Fibroblast of skin of back (primary cell): ENCODE measurements at places on chromosomes 2 and 18.

DNA sequence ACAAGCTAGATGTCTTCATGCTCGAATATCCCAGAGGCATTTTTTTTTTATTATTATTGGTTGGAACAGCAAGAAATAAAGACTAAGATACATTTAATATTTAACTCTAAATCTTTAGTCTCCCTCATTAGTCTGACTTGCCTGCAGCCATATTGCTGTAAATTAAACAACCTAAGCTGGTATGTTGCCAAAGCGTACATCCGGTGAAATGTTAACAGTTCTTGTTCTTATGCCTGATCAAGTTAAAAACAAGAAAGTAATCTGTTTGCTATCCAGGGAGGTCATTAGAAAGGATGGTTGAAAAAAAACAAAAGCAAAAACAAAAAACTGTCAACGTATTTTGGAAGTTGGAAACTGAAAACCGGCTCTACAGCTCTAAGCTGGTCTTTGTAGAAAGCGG, 125.9 kb upstream of the NABP1 start:
- DNase-seq, result no peak

- peak; percentile 56 for DNase-seq
Observed at GRCh38 chr2:149375801-149376361, 45.5 kb downstream of the LYPD6 start.

DNA sequence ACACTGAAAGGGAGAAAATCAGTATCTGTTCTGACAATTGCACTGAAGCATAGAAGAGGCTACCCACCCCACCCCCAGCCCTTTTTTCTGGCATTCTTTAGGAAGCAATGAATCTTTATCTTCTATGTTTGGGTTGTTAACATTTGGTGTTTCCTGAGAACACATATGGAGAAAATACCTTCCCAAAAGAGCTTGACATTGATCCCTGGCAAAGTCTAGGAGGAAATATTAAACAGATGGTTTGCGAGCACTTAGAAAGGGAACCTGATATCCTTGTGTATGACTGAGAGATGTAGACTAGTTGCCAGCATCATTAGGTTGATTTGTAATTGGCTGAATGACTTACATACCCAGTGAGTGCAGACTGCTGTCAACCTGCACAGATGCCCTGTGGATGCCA, 42.9 kb downstream of the DOK1 start:
- no peak for DNase-seq

DNA sequence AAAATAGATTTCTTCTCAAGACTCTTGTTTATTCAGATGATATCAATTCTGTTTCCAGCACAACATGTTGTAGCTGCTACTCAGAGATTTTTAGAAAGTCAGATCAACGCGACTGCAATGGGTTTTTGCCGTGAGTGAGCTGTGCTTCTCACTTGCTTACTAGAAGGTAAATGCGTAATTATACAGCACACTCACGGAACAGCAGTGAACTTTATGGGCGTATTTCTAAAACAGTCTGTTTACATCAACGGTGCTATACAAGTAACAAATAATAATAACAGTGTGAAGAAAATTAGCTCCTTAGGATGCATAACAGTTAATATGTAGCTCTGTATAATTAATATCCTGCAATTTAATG, 533.6 kb downstream of the RNF144A start:
- DNase-seq, result no peak

DNA sequence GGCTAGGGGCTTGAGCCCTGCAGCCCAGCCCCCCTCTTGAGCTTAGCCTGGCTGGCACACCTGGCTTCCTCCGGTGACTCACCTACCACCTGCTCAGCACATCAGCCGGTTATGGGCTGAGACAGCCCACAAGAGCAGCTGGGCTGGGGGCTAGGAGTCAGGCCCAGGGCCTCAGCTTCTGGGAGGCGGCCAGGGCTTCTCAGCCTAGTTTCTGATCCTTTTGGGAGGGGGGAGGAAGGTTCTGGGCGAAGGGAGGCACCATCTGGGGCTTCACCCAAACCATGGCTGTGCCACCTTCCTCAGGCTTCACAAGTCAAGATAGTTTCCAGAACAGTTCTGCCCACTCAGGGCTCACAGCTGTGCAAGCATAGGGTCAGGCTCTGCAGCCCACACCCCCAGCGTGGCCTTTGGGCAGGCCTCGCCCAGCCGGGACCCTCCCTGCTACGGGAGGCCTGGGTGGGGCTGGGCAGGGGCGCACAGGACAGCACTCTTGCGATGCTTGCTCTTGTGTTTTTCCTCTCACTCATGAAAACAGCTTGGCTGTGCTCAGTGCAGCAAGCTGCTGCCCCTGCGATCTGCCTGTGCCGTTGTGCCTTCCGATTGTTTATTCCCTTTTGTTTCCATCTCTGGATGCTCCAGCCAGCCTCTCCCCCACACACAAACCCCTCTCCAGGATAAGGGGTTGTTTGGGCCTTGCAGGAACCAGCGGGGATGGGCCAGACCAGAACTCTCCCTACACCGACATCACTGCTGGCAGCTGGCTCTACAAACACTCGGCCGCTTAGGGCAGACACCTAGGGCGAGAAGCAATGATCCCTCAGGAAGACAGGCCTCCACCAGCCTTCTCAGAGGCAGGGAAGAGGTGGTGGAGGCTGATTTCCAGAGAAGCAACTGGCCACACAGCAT, 26.1 kb upstream of the SEMA4C start:
- no peak for DNase-seq

DNA sequence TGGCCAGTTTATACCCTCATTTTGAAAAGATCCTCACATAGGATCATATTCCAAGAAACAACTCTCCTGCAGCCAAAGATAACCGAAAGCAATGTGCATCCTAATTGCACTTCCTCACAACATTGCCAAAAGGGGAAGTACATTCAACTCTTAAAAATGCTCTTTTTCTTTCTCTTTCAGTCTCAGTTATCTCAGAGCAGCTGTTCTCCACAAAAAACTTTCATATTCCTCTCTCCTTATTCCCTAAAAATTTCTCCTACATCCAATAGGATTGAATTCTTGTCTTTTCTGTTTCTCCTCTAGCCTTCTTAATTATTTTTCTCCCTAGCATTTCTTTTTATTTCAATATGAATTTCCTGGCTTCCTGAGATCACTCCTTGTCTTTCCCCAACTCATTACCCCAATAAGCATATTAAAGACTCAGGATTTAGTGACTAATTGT, 7.4 kb upstream of the VRK2 start:
- peak; percentile 56 for DNase-seq

DNA sequence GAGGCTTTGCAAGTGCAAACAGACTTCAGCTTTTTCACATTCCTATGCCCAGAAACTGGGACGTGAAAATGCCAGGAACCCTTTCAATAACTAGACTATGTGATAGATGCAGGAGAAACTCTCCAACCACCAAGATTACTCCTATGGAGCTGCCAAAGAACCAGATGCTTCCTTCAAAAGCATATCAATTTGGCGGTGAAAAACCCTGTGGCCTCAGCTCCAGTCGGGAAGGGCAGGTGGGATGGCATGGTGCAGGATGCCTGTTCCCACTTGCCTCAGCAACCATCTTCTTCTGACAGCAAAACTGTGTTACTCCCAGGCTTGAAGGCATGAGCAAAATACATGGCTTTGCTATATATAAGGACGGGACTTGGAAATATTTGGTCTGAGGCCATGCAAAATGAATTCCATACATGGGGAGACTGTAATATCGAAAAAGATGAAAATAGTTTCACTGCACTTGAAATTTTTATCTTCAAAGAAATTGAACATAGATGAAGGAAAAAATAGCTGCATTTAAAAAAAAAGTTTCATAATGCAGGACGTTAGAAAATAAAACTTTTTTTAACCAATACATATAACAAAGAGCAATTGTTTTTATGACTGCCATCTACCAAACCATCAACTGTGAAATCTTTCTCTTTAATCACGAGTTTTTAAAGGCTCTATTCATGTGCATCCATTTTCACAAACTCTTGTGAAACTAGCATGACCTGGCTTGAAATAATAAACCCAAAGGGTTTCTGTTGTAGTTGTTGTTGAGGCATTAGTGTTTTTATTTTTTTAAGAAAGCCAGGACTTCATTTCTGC, 99.1 kb downstream of the AFF3 start:
- no peak for DNase-seq

GRCh38 chr18:56522816-56523215, 115.6 kb downstream of the TXNL1 start:
- peak; percentile 60 for DNase-seq

DNA sequence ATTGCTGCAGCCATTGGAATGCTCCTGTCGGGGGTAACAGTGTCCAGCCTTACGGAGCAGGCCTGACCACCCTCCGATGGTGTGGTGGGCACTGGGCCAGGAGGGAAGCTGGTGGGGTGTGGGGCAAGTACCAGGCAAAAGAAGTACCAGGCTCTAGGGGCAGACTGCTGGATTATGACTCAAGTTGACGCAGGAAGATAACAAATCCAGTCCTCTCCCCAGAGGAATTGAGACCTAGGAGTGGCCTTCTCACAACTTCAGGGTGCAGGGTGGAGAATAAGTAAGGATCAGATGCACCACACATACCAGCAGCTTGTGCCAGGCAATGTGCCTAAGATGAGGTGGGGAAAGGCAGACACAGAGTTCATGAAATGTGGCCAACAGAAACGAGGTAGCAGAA, 37.9 kb downstream of the SEMA4F start:
- peak; percentile 14 for DNase-seq

DNA sequence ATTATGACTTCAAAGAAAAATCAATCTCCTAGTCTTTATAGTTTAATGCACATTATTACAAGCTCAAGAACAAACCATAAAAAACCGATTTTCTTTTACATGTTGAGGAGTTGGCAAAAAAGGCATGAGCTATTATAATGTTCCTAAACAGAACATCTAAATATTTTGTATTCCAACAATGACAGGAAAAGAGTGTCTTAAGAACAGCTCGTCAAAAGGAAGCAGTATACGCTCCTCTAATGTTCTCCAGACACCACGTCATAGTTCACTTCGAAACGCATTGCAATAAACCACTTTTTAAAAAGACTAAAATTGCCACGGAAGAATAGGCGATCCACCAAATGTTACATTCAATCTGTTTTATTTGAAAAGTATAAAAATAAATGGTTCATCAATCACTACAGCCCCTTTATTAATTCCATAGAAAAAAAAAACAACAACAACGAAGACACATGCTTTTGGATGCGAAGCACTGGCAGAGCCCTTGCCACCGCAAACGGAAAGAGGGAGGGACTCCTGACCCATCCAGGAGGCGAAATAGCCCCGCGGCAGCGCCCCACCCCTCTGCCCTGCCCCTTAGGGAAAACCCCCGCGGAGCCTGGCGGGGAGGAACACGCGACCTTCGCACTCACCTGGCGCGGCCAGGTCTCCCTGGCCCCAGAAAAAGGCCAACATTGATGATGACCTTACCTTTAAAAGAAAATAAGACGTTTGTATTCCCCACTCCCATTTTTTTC, 45.8 kb downstream of the MBP start:
- DNase-seq, result no peak

DNA sequence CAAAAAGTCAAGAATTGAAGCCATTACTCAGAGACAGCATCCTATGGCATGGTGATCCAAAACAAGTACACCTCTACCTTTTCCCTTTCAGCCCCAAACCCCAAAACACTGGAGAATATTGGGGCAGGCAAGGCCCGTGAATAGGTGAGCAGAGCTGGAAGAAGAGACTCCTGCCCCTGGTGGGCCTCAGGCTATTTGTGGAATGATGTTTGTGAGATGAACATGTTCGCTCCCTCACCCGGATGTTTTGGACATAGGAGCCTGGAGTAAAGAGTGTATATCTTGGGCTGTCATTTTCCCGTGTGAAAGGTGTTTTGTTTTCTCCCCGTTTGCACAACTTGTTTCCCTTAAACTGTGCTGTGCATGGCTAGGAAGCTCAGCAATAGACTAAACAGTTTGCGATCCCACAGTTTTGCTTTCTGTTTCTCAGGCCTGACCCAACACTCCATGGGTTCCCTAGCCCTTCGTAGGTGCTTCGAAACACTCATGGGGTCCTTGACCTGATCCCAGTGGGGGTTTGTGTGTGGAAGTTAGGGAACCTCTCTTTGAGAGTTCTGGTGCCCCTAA, 136.5 kb upstream of the TNP1 start:
- DNase-seq, result no peak

DNA sequence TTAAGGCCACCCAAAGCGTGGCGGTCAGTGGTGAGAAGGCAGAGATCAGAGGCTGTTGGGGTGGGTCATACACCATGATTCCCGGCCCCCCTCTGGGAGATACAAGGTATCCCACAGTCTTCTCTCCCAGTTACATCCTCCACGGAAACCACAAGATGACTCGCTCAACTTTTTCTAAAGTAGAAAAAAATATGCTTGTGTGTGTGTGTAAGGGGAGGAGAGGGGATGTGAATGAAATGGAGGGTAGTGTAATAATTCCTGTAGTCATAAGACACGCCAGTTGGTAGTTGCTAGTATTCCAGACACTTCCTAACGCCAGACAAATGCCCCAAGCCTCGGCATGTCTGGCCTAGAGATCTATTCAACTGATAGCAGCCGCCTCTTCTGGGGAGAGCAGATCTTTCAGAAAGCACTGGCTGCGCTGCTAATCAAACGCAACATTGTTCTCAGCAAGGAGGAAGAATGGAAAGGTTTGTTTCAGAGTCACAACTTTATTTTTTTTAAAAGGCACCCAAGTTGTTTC, 143.5 kb downstream of the TGIF1 start:
- DNase-seq, result peak; percentile 87

GRCh38 chr2:102355526-102356380, at the start of gene IL18R1:
TSS of gene IL18R1 (plus strand) at chr2:102355796. CDS start at chr2:102362661, 6,865 bp downstream.
- DNase-seq, result peak; percentile 76

- DNase-seq, result no peak
Observed at GRCh38 chr2:46504685-46505471, 25.5 kb downstream of the TMEM247 start.
